ENCODE measurements at places on chromosomes 6 and 20.

DNA sequence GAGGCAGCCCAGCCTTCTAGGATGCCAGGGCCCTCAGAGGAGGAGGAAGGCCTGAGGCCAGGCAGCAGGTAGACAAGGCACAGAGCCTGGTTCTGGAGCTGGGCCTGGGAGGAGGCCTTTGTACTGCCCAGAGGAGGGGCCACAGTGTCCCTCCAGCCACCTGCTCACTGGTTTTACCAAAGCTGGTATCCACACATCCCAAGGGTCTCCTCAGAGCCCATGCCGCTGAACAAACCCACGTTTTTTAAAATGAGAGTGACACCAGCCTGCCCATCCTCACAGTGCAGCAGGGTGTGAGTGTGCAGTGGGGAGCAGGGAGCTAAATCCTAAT lies 162.7 kb downstream of the LY86 start:
- DNase-seq = no peak

DNA sequence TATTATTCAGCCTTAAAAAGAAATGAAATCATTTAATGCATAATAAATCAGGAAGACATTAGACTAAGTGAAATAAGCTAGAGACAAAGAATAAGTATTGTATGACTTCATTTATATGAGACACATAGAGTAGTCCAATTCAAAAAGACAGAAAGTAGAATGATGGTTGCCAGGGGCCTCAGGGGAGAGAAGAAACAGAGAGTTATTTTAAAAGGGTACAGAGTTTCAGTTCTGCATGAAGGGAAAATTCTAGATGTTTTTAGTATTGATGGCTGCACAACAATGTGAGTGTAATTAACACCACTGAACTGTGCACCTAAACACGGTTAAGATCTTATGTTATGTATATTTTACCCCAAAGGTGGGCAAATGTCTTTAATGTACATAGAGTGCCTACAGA lies 1407.9 kb upstream of the MAP3K7 start:
- DNase-seq = no peak

GRCh38 chr6:139587469-139587868 lies 213.0 kb upstream of the CITED2 start:
- no peak for DNase-seq

DNA sequence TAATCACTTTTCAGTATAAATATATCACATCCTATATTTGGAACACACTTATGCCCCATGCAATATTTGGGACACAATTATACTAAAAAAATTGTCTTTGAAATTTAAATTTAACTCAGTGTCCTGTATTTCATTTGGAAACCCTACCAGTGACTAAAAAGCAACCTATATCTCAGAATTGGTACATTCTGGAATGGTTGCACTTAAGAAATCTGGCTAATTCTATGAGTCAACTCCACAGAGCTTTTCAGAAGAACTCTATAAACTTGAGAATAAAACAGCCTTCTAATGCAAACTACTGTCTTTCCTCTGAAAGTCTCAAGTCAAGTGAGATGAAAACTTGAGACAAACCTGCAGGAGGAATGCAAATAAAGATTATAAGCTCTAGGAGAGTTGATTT lies 320.2 kb downstream of the MAFB start:
- no peak for DNase-seq

DNA sequence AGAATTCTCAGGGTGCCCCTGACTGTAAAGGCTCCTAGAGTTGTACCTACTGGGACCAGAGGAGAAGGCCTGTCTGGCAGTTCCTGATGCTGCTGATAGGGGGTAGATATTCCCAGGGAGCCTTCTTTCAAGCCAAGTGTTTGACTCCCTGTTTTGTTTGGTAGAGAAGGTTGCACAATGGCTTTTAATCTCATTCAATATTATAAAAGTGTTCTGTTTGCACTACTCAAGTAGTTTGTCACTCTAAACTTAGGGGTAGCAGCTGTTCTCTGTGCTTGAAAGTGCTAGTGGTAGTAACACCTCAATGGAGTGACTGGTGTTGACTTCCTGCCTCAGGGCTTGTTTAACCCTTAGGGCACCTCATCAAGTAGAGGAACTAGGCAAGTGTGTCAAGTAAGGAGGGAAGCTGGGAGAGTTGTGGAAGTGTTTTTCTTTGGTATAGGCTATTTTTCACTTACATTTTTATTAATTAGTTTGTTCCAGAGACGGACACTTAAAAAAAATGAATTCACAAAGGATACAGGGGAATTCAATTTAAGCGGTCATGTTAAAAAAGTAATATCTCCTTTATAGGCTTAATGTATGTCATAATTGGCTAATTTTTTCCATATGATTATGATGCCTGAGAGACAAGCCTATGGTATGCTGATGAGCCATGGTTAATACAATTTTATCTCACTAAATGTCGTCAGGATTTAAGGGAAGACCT lies 38.1 kb downstream of the BICRAL start:
- DNase-seq = no peak

DNA sequence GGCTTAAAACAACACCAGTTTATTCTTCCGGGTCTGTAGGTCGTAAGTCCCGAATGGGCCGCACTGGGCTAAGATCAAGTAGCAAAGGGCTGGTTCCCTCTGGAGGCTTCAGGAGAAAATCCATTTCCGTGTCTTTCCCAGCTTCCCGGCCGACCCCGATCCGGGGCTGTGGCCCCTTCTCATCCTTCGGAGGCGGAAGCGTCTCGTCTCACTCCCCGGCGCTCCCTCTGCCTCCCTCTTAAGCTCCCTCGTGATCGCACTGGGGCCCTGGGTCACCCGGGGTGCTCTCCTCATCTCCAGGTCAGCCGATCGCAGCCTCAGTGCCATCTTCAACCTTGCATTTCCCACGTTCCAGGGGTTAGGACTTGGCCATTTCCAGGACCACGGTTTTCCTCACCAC lies 199.4 kb downstream of the WDR27 start:
- no peak for DNase-seq

Measured in stimulated activated CD8-positive, alpha-beta memory T cell treated with anti-CD3 and anti-CD28 coated beads, Interleukin-2, amount 100 ng/mL, for 1 hour (primary cell).